Stimulated activated CD8-positive, alpha-beta memory T cell treated with anti-CD3 and anti-CD28 coated beads, Interleukin-2, amount 100 ng/mL, for 1 hour (primary cell): ENCODE measurements at places on chromosomes 5 and 9.

DNA sequence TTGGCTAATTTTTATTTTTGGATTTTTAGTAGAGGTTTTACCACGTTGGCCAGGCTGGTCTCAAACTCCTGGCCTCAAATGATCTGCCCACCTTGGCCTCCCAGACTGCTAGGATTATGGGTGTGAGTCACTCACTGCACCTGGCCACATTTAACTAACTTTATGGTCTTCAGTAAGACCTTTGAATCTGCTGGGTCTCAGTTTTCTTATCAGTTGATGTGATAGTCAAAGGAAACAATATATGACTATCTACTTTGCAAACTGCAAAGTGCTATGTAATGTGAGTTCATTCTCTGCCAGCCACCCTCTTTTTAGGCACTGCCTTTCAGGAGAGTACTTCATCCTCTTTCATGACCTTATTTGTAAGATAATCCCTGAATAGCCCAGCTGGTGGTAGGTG lies 474.7 kb downstream of the PDE4D start:
- DNase-seq = no peak

DNA sequence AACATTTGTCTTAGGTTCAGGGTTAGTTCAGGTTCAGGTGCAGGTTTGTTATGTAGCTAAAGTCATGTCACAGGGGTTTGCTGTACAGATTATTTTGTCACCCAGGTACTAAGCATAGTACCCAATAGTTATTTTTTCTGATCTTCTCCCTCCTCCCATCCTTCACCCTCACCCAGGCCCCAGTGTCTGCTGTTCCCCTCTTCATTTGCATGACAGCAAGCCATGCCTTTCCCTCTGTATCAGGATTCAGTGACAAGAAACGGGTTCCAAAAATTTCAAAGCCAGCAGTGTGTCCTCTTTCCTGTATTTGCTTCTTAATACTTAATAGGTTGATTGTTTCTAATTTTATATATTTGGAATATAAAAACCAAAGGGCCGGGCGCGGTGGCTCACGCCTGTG lies 330.8 kb upstream of the SGCD start:
- no peak for DNase-seq

- DNase-seq = peak; percentile 87
Observed at GRCh38 chr5:42908509-42909488, 97.1 kb upstream of the SELENOP start.

DNA sequence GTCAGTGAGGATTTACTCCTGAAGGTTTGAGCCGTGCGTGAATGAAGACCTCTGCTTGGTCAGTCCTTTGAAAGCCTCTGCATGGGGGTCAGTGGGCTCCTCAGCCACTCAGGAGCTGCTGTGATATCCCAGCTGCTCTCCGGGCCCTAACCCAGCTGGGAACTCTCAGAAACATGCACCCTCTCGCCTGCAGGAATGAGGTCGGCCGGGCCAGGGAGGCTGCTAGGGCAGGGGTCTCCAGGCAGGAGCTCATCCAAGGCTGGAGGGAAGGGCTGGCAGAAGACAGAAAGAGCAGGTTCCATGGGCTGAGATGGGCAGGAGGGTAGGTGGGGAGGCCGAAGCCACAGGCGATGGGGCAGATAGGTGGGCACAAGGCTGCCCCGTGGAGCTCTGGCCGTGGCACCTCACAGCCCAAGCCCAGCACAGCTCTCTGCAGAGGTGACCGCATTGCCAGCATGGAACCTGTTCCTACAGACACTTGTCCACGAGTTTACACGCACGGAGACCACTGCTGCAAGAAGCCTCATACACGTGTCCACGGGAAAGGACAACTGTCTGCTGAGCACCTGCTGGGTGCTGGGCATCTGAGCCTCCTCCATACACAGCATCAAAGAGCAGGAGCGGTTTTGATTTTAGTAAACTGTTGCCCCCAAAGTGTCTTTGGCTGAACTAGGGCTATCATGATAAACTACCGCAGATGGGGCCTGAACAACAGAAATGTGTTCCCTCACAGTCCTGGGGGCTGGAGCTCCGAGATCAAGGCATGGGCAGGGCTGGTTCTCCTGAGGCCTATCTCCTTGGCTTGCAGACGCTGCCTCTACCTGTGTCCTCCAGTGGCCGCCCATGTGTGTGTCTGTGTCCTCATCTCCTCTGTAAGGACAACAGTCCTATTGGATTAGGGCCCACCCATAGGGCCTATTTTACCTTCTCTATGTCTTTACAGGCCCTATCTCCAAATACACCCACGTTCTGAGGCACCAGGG lies 85.2 kb upstream of the ADAMTS2 start:
- no peak for DNase-seq

GRCh38 chr9:118418887-118419565 lies 714.8 kb downstream of the TLR4 start:
- no peak for DNase-seq

DNA sequence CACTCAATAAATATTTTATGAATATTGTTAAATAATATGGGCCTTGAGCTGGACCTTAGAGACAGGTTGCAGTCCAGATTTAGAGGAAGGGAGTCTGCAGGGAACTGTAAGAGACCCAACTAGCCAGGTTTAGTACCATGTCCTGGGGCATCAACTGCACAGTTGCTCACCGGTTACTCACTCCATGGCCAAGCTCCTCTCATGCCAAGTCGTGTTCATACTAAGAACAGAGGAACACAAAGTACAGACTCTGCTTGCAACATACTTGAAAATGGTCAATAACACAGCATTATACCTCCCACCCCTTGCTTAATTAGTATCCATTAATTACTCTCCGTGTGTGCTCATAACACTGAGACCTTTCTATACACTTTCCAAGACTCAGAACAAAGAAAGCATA lies 317.6 kb upstream of the PIK3R1 start:
- no peak for DNase-seq

- no peak for DNase-seq
Observed at GRCh38 chr5:33633699-33634098, 192.9 kb downstream of the TARS1 start.

GRCh38 chr5:89397096-89397495 lies 514.1 kb upstream of the MEF2C start:
- DNase-seq = no peak

DNA sequence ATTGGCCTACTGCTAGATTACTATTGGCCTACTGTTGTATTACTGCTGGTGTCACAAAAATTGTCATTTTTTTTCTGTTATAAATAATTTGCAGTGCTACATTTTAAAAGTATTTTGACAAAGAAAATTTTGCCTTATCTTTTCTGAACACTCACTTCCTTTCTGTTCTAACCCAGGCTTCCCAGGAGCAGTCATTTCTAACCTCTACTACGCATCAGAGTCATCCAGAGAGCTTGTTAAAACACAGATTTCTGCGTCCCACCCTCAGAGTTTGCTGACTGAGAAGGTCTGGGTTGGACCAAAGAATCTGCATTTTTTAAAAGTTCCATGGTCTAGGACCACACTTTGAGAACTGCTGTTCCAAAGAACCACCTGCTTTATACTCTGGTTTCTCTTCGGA lies 306.1 kb downstream of the GLIS3 start:
- DNase-seq = no peak

DNA sequence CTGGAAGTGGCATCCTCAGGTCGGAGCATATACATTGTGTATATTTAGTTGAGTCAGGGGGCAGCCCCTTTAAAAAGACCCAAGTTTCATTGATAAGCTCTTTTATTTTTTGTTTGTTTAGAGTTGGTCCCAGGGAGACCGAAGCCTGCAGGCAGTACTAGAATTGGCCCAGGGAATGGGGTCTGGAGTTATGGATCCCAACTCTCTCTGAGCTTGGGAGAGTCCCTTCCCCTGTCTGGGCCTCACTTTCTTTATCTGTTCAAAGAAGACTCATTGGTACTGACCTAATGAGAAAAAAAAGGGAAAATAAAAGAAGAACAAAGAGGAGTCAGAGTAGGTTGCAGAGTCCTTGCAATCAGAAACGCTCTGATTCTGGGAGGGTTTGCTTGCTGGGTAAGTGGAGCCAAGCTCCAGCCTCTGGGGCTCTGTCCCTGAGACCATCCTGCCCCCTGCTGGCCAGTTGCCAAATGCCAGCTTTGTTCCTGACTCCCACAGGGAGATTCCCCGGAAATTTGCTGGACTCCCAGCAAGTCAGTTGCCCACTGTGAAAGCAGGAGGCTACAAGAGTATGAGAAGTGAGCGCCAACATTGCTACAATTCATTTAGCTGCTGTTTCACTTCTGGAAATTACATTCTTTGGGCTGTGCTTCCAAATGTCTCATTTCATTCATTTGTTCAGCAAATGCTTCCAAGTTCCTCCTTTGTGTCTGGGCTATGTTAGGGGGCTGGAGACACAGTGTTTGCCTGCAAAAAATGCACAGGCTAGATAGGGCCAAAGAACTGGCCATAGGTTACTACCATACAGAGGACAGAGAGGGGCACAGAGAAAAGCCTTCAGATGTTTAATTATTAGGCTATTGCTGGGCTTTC lies 156.2 kb downstream of the MELK start:
- peak; percentile 33 for DNase-seq

GRCh38 chr9:135848341-135849047 lies 58.9 kb downstream of the CAMSAP1 start:
- no peak for DNase-seq

DNA sequence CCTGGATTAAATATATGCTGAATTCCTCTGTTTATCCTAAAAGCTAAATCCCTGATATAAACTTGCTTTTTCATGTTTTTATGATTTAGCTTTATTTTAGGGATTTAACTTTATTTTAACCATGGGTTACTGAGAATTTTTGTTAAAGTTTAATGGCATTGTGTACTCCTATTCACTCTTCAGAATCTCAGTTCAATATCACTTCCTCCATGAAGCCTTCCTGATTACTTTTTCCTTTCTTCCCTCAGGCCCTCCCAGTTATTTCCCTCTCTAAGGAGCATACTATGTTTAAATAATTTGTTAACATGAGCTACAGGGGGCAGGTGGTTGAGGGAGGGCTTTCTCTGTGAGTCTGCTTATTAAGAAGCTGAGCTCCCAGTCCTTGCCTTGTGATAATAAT lies 149.9 kb downstream of the MTX3 start:
- DNase-seq = no peak

DNA sequence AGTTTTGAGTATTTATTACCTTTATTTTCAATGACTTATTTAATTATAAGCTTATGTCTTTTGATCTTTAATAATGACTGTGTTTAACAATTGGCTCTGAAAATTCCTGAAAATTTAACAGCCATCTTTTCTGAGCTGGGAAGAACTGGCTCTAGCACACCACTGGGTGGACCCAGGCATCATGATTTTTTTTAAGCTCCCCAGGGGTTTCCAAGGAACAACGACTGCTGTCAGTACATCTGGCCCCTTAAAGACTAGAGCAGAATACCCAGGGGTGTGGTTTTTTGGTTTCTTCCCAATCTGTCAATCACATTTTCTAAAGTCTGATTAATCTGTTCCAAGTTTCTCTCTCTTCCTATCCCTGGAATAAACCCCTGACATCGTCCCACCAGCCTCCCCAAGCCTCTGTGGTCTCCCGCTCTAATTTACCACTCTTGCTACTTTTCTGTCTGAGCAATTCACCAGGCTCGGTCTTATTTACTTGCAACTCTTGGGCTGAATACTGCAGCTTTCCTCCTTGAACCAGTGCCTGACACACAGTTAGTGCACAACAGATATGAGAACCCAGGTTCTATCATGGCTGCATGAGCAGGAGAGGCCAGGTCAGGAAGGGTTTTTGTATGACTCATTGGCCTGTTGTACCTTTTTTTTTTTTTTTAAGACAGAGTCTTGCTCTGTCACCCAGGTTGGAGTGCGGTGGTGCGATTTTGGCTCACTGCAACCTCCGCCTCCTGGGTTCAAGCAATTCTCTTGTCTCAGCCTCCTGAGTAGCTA lies 321.9 kb downstream of the ZSWIM6 start:
- DNase-seq = no peak

- no peak for DNase-seq
Observed at GRCh38 chr9:121756474-121757280, 105.2 kb downstream of the DAB2IP start.

DNA sequence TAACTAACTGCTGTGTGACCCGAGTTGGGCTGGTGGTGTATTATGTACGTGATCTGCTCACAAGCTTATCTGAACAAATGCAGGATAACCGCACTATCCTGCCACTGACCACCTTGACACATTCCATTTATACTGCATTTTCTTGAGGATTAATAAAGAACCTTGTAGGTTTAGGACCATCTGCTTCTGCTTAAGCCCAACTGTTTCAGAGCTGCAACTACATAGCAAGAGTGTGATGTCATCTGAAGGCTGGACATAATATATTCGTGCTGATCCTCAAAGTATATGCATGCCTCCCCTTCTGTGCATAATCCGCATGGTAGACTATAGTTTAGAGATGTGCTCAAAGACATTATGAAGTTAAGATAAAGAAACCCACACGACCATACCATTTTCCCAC lies 435.9 kb downstream of the BNC2 start:
- DNase-seq = no peak

- no peak for DNase-seq
Observed at GRCh38 chr9:8907868-8908267, 1108.3 kb upstream of the DMAC1 start.

GRCh38 chr5:24444414-24444813 lies 200.4 kb downstream of the CDH10 start:
- DNase-seq = no peak

DNA sequence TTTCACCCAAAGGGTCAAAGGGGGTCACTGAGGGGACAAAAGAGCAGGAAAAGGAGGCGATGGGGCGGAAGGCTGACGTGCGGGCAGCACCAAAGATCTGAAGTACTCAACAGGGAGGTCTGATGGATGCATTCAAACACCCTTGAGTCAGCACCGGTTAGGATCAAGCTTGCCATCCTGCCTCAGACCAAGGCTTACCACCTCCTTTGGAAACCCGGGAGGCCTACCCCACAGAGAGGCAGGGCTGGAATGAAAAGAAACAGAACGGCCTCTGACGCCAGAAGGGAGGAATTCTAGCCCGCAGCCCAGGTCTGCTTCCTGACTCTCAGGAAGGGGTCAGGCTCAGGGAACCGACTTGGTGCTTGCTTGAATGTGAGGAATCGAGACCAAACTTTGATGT lies 125.6 kb downstream of the PAPPA start:
- DNase-seq = no peak

DNA sequence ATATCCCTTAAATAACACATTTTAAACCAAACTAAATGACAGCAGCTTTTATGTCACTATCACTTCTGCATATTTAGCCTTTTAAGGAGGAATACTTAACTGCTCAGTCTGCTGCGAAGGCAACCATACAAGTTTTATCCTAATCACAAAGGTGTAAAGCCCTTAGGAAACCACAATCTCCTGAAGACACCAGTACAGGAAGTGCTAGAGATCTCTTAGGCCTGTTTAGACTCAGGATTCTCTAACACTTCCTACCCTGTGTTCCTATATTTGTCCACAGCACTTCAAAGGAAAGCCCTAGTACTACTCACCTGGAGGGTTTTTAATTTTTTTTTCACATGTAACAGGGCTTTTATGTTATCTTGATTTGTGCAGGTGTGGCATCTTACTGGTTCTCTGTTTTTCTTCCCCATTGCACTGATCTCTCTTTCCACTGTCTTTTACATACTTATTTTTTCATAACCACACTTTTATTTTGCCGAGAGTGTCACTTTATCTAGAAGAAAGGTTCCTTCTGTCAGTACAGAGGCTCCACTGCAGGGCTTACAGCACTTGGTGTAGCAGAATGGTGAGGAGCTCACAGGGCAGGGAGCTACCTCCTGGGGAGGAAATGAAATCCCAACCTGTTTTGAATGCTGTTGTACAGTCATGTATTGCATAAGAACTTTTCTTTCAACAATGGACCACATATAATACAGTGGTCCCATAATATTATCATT lies 1060.6 kb upstream of the ACO1 start:
- DNase-seq = no peak
